ENCODE measurements at places on chromosomes 5 and 9. TPM values are rescaled to one million over a fixed set of nuclear protein-coding genes. Genes with fewer than 3 reads are reported as not detected.

TERT gene
- total RNA-seq = not detected

PCDHAC1 gene
- 0.69 TPM for total RNA-seq

CDH18 gene
- total RNA-seq = 16.5 TPM

GHR gene
- 25.4 TPM for total RNA-seq

C5orf34 gene
- total RNA-seq = 5.1 TPM

ISL1 gene
- 0.30 TPM for total RNA-seq

NPR3 gene
- 33.7 TPM for total RNA-seq

GRCh38 chr9:95305770-95306492 lies 11.6 kb downstream of the FANCC start:
- no peak for DNase-seq

- no peak for DNase-seq
These were observed 38.9 kb downstream of the AGTPBP1 start for GRCh38 chr9:85702726-85703289.

- no peak for DNase-seq
These were observed 780 bp upstream of the CCNJL start for GRCh38 chr5:160312960-160313727.

DNA sequence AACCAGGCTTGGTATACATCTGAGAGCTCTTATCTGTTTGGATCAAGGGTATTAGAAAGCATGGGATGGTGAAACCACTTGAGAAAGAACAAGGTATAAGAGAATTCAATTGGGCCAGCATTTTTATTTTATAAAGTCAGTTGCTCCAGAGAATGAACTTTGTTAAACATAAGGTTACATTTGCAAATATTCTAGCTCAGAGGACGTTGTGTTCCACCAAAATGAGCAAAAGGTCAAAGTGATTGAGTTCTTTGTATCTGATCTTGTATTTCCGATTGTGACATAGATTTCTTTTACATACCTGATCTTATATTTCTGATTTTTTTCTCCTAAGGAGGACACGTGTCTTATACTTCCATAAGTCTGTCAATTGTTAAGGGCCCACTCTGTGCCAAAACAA lies 8.6 kb upstream of the STARD4 start:
- DNase-seq = no peak

DNA sequence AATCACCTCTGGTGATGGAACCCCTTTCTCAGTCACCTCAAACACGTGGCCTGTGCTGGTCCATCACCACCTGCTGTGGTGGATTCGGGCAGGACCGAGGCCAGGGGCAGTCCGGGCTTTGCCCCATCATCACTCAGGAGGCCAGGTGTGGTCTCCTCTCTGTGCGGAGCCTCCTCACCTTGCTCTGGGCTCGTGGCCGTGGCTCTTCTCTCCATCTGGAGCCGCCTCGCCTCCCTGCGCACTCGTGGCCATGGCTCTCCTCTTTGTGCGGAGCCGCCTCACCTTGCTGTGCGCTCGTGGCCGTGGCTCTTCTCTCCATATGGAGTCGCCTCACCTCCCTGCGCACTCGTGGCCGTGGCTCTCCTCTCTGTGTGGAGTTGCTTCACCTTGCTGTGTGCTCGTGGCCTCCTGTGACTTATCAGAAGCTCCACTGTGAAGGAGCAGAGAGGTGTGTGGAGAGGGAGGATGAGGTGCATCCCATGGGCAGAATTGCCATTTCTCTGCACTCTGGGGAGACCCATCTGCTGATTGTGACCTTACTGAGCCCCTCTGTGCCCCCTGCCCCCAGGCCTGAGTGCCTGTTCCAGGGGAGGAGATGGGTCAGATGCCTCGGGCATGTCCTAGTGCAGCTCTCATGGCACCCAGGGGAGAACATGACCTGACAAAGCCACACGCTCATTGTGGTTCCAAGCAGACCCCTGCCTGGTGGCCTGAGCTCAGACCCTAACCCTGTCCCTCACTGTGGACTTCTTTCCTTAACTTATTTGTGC lies 276.6 kb upstream of the IRX2 start:
- DNase-seq = no peak

- DNase-seq = no peak
These were observed 29.3 kb upstream of the NDFIP1 start for GRCh38 chr5:142079306-142079721.

DNA sequence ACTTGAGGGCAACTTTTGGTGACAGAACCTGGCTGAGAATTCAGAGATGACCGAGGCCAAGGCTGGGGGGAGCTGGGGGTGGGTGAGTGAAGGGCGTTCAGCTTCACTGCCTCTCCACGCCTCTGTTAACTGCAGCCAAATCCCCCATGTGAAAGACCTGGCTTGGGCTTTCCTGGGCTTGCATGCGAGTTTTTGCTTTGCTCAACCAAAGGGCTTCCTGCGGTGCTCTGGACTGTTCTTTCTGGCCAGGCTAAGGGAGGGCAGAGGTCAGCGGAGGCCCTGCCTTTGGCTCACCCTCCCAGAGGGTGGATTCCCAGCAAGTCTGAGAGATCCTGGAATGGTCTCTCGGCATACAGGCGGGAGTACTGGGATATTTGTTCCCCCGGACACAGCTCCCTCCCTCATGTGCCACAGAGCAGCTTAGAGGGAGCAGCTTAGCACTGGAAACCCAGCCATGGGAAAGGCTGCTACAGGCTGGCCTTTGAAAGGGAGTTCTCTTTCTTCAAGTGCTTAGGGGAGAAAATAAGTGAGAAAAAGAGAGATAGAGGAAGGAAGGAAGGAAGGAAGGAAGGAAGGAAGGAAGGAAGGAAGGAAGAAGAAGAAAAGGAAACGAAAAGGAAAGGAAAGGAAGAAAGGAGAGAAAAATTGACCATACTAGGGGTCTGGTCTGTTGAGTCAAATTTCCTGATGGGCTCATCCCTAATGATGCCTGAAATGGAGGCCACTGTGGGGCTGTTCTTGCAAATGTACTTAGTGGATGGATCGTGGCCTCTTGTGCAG lies 158.8 kb downstream of the FGF18 start:
- no peak for DNase-seq

- DNase-seq = no peak
These were observed 148.6 kb downstream of the CDH9 start for GRCh38 chr5:26889815-26890214.

DNA sequence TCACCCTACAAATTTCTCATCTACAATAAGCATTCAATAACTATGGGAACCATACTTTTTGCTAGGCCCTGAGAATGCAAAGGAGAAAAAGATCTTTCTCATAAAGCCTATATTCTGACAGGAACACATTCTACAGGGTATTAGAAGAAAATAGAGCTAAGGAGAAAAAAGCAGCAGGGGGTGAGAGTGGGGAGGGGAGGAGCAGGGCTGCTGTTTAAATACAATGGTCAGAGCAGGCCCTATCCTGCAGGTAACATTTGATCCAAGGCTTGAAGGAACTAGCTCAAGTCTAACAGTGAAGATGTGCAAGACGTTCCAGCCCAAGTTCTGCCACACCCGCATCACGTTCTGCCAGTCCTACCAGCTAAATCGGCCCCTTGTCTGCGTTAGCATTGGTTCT lies 89.7 kb downstream of the ELAVL2 start:
- DNase-seq = no peak

DNA sequence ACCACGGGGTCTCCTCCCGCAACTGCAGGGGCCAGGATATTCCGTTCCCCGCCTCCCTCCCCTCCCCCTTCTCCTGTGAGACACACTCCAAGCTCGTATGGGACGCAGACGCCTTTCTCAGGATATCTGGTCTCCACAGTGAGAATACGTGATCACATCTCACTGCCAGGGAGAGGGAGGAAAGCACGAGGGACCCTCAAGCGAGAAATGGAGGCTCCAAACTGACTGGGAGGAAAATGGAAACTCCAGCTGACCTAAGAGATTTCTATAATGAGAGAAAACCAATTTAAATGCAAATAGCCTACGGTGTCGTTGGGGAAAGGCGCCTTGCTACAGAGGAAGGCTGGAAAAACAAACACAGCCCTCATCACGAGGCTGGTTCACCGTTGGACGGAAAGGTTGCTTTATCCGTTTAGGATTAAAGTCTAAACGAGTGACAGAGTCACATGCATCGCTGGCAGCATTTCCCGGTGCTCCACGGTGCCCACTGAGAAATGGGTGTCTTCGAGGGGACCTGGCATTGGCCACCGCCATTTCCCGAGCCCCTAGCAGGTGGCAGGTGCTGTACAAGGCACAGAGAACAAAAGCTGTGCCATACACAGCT lies 116.9 kb upstream of the CPEB4 start:
- no peak for DNase-seq

DNA sequence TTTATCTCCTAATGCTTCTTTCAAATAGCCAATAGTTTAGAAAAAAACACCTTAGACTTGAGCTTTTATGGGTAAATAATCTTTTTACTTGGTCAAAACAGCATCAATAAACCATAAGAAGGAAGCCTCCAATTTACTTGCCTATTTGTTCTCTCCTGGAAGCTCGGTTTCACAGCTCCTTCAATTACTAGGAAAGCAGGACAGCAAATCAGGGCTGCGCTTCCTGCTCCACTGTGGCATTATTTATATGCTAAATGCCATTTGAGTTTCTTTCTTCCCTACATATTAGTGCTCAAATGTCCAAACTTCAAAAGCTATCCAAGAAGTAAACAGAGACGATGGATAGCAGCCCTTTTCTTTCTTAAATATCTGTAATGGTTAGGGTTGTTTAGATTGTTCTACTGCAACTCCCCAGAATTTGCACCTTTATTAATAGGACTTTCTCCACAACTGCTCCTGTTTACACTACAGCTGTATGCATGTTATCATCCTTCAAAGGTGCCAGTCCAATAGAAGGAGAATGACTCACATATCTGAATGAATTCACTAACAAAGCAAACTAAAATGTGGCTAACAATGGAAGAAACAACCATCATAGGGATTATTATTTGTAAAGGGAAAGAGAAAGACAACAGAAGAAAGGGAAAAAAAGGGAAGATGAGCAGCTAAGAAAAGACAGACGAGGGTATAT lies 58.7 kb downstream of the MED27 start:
- DNase-seq = no peak

DNA sequence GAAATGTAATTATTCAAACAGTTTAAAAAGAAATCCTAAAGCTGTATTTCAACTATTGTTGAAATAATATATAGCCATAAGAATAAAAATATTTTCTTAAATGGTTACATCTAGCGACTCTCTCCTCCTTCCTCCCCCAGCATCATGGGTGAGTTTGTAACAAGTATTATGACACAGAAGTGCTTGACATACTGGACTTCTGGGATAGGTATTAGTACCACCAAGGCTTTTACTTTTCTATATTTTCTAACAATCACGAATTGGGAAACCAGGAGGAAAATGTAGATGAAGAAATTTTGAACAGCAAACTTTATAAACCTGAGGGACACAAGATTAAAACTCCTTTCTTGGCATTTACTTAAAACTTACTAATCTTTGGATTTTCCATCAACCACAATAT lies 4.4 kb downstream of the RORB start:
- no peak for DNase-seq

DNA sequence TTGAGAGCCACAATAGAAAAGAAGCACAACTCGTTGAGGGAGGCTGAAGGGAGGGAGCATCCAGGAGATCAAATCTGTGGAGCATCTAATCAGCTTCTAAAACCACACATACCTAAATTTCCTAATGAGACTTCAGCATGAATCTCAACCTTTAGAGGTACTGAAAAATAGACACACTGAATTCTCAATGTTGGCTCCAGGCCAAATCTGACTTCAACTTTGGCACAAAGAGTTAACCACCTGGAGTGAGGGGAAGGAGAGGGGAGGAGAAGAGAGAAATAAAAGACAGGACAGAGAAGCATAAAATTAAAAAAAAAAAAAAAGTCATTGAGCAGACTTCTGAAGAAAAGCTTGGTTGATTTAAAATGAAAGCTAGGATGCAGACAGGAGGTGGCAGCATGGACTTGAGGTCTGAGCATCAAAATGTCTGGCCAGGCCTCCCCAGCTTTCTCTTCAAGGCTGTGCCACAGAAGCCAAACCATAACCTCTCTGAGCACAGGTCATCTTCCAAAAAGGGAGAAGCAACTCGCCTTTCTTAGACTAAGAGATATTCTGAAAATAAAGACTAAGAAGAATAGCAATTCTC lies 205.6 kb downstream of the DENND1A start:
- DNase-seq = no peak

DNA sequence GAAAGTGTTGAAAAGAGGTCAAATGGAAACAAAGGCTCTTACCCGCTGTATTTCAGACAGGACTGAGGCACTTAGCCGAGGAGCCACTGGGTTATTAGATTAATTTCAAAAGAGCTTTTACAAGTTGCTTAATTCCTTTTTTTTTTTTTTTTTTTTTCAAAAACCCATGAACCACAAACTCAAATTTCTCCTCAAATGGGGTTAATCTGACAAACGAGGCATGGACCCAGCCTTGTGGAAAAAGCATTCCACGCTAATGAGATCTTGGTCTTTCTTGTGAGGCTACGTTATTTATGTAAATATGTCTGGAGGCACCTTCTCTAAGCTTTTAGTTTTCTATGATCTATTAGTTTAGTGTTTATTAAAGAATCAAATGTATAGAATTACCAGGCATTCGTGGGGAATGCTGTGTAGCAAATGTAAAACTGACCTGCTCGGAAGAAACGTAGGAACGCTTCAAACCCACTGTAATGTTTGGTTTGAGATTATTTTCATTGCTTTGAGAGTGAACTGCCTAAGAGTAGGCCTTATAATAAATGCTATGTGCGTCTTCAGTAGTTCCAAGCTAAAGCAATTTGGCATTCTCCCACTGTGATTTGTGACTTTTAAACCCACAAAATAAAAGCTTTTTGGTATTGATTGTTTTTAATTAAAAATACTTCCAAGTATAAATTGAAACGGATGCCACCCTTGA lies 134.7 kb downstream of the CDH6 start:
- no peak for DNase-seq

DNA sequence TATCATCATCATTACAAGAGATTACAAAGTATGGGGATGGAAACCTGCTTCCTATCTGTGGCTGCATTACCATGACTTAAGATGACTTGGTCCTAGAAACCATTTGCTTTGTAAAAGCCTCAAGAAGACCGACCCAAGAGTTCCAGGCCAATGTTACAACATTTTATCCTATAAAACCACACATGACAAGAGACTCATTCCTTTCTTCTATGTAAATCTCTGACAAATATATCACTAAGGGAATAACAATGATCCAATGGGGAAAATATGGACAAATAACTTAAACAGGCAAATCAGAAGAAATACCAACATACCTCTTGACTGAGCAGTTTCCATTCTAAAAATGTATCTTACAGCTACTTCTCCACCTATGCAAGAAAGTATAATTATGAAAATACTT lies 44.3 kb upstream of the VPS13A start:
- DNase-seq = no peak

DNA sequence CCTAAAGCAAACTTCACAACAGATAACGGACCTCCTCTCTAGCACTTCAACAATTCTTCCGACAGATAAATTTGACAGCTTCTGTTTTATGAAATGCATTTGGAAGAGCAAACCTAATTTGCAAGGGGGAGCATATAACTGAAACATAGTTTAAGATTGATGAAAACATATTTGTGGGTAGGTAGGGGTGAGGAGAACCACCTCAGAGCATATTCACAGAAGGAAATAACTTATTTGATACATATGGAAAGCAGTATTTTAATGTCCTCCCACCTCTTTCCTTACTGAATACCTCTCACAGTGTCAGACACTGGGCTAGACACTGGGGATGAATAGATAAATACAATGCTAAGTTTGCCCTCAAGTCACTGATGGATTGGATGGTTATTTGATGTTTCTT lies 384.8 kb downstream of the MAT2B start:
- DNase-seq = no peak

GRCh38 chr5:56090793-56091460 lies 96.2 kb upstream of the IL6ST start:
- no peak for DNase-seq

All from skin of body (tissue), 3 donors.